ENCODE measurements at places on chromosomes 3 and 15.

- no peak for DNase-seq
Measured at GRCh38 chr3:197550489-197550888, 5.3 kb downstream of the BDH1 start.

GRCh38 chr3:13590841-13591520, 42.1 kb downstream of the FBLN2 start:
- DNase-seq, result no peak

- DNase-seq, result no peak
Measured at GRCh38 chr3:54427941-54428871, 305.9 kb downstream of the CACNA2D3 start.

DNA sequence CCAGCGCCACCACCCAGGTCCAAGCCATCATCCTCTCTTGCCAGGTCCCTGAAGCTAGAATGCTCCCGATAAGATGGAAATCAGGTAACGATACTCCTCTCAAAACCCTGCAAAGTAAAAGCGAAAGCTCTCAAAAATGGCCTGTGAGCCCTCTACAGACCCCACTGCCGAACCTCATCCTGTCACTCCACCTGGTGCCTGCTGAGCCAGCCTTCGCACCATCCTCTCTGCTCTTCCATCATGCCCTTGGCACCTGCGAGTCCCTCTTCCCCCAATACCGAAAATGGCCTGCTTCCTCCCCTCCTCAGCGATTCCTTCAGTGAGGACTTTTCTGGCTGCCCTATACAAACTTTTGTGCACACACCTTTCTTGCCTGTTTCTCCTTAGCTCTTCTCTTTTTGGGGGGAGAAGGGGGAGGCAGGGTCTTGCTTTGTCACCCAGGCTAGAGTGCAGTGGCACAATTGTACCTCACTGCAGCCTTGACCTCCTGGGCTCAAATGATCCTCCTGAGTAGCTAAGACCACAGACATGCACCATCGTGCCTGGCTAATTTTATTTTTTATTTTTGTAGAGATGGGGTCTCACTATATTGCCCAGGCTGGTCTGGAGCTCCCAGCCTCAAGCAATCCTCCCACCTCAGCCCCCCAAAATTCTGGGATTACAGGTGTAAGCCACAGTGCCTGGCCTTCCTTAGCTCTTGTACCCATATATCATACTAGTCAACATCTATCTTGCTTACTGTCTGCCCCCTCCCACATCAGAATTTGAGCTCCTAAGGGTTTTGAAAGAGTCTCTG, 3.0 kb downstream of the IDH2 start:
- DNase-seq, result no peak

DNA sequence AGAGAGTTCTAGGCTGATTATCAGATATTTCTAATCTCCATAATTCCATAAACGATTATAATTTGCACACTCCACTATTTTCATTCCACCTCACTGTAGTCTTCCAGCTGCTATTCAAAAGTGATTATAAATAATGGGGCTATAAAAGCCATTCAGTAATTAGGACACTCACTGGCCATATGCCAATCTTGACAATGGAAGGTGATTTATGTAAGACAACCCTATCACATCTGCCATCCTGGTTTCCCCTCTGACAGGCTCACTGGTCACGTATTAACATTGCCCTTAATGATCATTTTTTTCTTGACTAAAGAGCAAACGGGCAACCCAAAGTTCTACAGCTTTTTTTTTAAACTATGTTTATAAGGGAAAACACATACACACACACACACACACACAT, 402.4 kb downstream of the MAGI1 start:
- no peak for DNase-seq

GRCh38 chr15:40052604-40053003, 13.6 kb upstream of the SRP14 start:
- no peak for DNase-seq

- no peak for DNase-seq
Measured at GRCh38 chr15:92619145-92620101, 36.2 kb downstream of the FAM174B start.

DNA sequence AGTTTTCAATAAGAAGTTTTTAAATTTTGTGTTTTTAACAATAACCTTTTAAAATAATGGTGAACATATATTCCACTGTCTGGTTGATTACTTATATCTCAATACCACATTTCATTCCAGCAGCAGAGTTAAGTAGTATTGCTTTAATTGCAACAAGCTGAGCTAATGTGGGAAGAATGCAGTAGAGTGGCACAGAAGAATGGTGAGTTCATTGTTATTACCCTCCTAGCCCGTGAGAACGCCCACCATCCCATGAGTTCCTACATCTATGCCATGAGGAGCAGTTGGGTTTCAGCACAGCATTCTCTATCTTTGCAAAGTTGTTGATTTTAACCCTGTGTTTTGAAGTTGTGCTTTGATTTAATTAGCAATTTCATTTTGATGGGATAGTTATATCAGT, 17.8 kb upstream of the NR2E3 start:
- no peak for DNase-seq

- no peak for DNase-seq
Measured at GRCh38 chr15:62164014-62164395, 1.1 kb downstream of the C2CD4B start.

- no peak for DNase-seq
Measured at GRCh38 chr3:157913741-157914150, 192.5 kb downstream of the SHOX2 start.

GRCh38 chr3:3392946-3393345, 213.5 kb upstream of the CRBN start:
- no peak for DNase-seq

DNA sequence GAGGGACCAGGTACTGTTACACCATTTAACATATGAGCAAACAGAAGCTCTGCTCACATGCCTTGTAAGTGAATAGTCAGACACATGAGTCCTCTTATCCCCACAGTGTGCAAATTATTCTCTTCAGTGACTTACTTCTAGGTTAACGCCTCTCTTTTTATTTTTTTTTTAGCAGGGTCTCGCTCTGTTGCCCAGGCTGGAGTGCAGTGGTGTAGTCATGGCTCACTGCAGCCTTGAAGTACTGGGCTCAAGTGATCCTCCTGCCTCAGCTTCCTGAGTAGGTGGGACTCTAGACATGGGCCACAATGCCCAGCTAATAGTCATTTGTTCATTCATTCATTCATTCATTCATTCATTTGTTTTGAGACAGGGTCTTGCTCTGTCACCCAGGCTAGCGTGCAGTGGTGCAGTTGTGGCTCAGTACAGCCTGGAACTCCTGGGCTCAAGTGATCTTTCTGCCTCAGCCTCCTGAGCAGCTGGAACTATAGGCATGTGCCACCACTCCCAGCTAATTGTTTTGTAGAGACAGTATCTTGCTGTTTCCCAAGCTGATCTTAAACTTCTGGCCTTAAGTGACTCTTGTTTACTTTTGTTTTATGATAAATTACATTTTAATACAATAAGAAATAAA, 94.7 kb downstream of the LRRC28 start:
- no peak for DNase-seq

DNA sequence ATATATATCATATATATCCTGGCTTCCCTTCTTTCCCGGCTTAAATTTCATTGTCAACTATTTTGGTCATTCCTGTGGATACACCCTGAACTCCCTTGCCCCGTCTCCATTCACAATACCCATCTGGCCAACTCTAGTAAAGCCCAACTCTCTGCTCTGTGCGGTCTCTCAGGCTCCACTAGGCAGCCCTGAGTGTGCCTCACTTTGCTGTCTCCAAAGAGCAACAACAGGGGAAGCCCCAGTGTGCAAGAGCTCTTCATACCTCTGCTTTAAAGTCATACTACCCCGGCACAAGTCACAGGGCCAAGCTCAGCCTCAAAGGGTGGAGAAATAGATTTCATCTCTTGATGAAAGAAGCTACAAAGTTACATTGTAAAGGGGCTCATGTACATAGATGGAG, 18.9 kb upstream of the FEM1B start:
- no peak for DNase-seq

DNA sequence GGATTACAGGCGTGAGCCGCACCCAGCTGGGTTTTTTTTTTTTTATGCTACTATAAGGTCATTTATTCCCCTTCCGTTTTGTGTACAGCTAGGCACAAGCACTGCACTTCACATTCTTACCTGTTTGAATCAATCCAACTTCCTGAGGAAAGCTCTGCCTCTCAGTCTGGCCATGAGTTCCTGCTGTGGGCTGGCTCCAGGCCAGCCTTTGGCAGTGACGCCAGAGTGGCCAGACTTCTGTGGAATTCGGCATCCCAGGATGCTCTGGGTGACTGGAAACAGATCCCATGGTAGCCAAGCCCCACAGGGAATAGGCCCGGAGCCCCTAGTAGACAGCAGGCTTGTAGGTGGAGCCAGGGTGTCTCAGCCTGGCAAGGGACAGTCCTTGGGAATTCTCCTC, 21.5 kb upstream of the TIMP4 start:
- no peak for DNase-seq

DNA sequence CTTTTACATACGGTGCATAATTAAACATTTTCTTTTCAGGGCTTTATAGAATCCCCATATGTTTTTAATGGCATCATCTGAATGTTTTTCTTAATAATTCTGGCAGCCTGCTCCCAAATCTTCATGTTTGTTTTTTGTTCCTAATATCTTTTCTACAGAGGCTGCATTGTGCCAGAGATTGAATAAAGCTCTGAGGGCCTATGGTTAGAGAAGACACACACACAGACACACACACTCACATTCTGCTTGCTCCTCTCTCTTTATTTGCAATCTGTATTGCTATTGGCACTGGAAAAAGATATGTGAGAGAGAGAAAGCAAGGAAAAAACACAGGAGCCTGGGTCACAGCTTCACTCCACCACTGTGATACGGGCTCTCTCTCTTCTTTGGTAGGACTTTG, 136.0 kb downstream of the MECOM start:
- DNase-seq, result no peak

- no peak for DNase-seq
Measured at GRCh38 chr15:31887246-31887645, 143.1 kb upstream of the CHRNA7 start.

DNA sequence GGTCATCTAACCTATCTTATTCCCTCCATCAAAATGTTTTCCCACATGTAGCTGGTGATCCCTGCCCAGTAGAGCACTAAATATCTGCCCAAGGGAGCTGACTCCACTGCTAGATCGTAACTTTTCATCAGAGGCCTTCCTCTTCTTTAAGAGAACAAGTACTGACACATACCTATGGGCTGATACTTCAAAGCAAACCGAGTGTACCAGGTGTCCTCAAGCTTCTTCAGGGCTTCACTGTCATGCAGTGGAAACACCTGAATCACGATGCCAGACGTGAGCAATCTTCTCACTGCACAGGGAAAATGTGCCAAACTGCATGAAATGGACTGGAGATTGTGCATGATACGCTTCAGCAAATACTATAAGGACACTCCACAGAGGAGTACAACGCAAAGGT, 41.6 kb downstream of the ANO10 start:
- DNase-seq, result no peak

GRCh38 chr3:93969443-93969842, 4.3 kb downstream of the PROS1 start:
- DNase-seq, result no peak

GRCh38 chr3:104669083-104669482, 697.6 kb upstream of the ALCAM start:
- DNase-seq, result no peak

DNA sequence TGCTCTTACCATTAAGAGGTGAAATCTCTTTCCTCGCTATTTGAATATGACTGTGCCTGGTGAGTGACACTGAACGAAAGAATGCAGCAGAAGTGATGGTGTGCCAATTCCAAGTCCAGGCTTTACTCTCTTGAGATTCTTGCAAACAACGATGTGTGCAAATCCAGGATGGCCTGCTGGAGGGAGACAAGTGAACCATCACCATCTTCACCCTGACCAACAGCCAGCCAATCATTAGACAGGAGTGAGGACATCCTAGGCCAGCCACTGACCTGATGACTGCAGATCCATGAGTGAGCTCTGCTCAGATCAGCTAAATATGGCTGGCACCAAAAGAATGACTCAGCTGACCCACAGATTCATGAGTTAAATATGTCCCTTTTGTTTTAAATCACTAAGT, 878.0 kb downstream of the PDCD6IP start:
- DNase-seq, result no peak

DNA sequence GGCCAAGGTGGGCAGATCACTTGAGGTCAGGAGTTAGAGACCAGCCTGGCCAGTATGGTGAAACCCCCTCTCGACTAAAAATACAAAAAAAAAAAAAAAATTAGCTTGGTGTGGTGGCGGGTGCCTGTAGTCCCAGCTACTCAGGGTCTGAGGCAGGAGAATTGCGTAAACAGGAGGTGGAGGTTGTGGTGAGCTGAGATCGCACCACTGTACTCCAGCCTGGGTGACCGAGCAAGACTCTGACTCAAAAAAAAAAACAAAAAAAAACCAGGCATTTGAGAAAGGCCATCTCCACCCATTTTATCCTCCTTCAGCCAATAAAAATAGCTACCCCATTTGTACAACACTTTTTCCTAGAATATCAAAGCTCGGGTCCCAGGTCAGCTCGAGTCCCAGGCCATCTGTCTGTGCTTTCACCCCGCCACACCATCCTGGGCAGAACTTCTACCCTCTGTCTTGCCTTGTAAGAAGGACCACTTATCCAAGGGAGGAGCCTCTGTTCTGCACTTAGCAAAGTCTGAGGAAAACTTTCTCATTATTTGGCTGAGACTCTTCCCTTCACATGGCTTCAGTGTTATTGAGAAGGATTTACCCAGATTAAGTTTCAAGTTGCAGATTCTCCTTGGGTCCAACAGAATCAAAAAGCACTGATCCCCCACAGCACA, 99.1 kb downstream of the MESD start:
- no peak for DNase-seq

DNA sequence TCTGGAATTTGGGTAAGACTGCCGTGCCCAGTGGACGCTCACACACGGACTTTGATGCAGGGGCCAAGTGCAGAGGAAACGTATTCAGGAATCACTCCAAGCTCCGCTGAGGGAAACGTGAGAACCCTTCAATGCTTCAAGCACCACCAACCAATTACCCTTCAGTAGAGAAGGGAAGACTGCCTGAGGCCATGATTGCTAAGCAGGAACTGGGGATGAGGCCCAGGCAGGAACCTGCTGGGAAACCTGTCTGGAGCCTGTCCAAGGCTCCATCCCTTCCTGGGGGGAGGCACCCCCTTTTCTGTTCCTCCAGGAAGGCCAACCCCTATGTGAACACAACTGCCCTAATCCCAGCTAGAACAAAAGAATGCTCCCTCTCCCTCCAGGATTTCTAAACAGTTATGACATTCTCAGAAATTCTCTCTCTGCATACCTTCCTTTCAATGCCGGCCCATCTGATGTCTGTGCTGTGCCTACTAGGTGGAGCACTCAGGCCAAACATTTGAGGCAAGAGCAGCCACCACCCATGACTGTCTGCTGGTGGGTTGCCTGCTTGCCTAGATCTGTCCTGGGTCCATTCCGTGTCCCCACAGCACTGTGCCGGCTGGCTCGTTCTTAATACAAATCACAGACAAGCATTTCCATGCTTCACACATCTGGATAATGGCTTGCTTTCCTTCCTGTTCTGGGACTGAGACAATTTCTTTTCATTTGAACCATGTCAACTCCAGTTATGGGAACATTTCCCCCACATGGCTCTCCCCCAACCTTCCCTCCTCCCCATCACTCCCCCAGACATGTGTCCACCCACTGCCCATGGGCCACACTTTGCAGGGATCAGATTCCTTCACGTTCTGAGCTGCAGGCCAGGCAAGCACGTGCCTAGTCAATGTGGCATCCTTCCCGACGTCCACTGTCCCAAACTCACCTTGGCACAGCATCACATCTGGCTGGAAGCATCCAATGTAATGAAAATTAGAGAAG, 149.4 kb downstream of the ADAMTS17 start:
- no peak for DNase-seq

GRCh38 chr3:51982352-51982837, 940 bp upstream of the ACY1 start:
- no peak for DNase-seq

- no peak for DNase-seq
Measured at GRCh38 chr3:186035277-186035676, 73.6 kb downstream of the ETV5 start.

All from cortex of kidney (tissue), 1 donor.